ENCODE measurements at places on chromosomes 6 and 20. TPM values are rescaled to one million over a fixed set of nuclear protein-coding genes. Genes with fewer than 3 reads are reported as not detected.

- H3K4me1 ChIP-seq: no peaks in the 10 kb centered on the region
- H3K27me3 ChIP-seq: no peaks in the 10 kb centered on the region
- H3K36me3 ChIP-seq: no peaks in the 10 kb centered on the region
- H3K4me3 ChIP-seq: no peak overlapping the region
- DNase-seq: no peak
- no peak overlapping the region for H3K27ac ChIP-seq
Observed at GRCh38 chr6:140062043-140063020, 687.9 kb upstream of the CITED2 start.

DNA sequence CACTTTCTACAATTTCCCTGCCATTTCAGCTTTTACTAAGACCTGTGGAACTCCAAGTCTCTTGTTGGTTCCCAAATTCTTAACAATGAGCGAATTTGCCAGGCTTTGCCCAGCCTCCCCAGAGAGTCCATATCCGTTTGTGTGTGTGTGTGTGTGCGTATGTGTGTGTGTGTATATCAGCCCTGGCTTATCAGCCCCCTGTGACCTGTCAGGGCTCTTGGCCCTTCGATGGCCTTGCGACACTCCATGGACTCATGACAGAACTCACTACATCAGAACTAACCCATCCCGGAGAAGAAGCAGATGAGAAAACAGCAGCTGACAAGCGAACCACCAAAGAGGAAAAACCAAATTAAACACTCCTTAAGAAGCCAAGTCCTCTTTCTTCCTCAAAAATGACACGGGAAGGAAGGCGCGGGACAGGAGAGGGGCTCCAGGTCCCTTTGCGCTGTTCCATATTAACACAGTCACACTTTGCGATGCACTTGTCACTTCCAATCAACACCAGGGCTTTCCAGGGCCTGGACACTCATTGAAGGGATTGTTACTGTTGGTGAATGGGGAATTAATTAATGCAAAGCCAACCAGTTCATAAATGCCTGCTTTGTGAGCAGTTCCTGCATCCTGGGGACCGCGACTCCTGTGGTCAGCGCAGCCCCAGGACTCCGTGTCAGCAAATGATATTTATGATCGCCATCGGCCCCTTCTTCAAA is 524.0 kb downstream of the CD83 start:
- H3K4me3 ChIP-seq: no peak overlapping the region
- DNase-seq: no peak
- H3K27ac ChIP-seq: no peak overlapping the region
- no peaks in the 10 kb centered on the region for H3K36me3 ChIP-seq
- peaks cover 34% of the 10 kb centered on the region for H3K4me1 ChIP-seq

GRCh38 chr20:8735674-8736073 is 333.2 kb upstream of the PLCB4 start:
- H3K27ac ChIP-seq: no peak overlapping the region
- H3K27me3 ChIP-seq: no peaks in the 10 kb centered on the region
- H3K4me1 ChIP-seq: no peaks in the 10 kb centered on the region
- H3K4me3 ChIP-seq: no peak overlapping the region

DNA sequence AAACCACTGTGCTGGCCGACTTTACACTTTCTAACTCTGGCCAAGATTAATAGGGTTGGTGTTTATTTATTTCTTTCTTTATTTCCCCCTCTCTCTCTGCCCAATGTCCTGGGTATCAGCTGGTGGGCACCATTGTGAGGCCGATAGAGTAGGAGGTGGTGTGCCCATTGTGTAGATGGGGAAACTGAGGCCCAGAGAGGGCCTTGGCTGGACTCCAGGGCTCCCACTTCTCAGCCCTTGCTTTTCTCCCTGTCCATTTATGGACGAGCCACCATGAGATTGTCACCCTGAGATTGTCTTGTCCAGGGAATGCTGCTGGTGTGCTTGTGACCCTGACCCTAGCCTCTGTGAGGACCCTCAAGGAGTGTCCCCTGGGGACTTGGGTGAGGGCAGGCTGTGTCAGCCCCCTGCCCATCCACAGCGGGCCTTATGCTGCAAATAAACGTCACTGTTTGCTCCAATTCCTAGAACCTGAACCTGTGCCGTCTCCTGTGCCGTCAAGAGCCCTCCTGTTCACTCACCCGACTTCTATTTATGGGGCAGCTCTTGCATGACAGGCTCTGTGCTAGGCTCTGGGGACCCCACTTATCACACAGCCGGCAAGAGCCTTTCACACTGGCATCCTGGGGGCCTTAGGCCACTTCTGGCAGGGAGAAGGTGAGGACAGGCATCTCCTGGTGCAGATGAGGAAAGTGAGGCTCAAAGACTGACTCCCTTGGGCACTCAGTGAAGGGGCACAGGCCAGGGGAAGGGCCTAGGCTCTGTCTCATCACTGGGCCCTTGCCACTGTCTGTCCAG is 24.8 kb downstream of the SUN5 start:
- H3K36me3 ChIP-seq: no peaks in the 10 kb centered on the region
- H3K27ac ChIP-seq: no peak overlapping the region
- peaks cover 16% of the 10 kb centered on the region for H3K4me1 ChIP-seq
- no peak overlapping the region for H3K4me3 ChIP-seq
- H3K27me3 ChIP-seq: no peaks in the 10 kb centered on the region

- H3K4me1 ChIP-seq: peaks cover 3% of the 10 kb centered on the region
- no peak for DNase-seq
Observed at GRCh38 chr6:45074439-45074838, 253.7 kb upstream of the RUNX2 start.

GRCh38 chr20:14336686-14337085 is 726 bp downstream of the FLRT3 start:
- H3K27ac ChIP-seq: peak overlapping the region; percentile 99
- H3K4me3 ChIP-seq: peak overlapping the region; percentile 97
- no peak for DNase-seq
- H3K27me3 ChIP-seq: peaks cover under 1% of the 10 kb centered on the region
- peaks cover 44% of the 10 kb centered on the region for H3K4me1 ChIP-seq
- no peaks in the 10 kb centered on the region for H3K36me3 ChIP-seq

DNA sequence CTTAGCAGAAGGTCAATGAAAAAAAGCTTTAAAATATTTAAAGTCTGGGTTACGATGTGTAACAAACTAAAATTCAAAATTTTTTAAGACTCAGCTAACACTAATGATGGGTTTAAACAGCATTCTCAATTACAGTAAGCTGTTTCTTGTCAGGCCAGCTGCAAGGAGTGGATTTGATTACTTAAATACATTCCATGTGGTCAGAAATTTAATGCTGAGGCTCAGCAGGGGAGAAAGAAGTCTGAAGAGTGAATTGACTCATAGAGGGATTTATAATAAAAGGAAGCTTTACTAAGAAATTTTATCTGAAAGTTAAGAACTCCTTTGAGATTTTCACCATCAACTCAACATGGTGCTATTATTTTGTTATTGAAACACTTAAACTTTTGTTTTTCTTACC is 398.6 kb downstream of the KHDRBS2 start:
- H3K27me3 ChIP-seq: no peaks in the 10 kb centered on the region
- no peaks in the 10 kb centered on the region for H3K36me3 ChIP-seq
- DNase-seq: no peak
- H3K27ac ChIP-seq: peak overlapping the region; percentile 46
- no peak overlapping the region for H3K4me3 ChIP-seq
- H3K4me1 ChIP-seq: peaks cover 3% of the 10 kb centered on the region

DNA sequence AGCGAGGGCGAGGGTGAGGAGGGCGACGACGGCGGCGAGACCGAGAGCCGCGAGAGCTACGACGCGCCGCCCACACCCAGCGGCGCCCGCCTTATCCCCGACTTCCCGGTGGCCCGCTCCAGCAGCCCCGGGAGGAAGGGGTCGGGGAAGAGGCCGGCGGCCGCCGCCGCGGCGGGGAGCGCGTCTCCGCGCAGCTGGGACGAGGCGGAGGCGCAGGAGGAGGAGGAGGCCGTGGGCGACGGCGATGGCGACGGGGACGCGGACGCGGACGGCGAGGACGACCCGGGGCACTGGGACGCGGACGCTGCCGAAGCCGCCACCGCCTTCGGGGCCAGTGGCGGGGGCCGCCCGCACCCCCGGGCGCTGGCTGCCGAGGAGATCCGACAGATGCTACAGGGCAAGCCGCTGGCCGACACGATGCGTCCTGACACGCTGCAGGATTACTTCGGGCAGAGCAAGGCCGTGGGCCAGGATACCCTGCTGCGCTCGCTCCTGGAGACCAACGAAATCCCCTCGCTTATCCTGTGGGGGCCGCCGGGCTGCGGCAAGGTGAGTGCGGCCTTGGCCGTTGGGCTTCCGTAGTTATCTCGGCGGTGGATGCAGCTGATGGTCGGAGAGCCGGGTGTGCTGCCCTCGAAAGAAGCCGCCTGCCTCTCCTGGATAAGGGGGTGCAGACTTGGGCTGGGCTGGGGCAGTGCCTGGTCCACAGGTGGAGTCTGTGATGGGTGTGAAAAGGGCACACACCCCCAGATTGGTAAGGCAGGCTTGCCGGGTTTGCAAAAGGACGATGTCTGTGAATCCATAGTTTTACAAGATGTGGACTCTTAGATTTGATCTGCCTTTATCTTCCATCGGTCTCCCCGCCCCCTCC is 938 bp downstream of the WRNIP1 start:
- H3K27ac ChIP-seq: peak overlapping the region; percentile 93
- H3K36me3 ChIP-seq: peaks cover 4% of the 10 kb centered on the region
- H3K4me1 ChIP-seq: peaks cover 25% of the 10 kb centered on the region
- no peak for DNase-seq
- H3K27me3 ChIP-seq: no peaks in the 10 kb centered on the region

- H3K36me3 ChIP-seq: no peaks in the 10 kb centered on the region
- no peak for DNase-seq
- H3K4me1 ChIP-seq: peaks cover 18% of the 10 kb centered on the region
- H3K27ac ChIP-seq: no peak overlapping the region
- H3K27me3 ChIP-seq: peaks cover 10% of the 10 kb centered on the region
Observed at GRCh38 chr20:2300420-2300819, 4.6 kb downstream of the TGM3 start.

DNA sequence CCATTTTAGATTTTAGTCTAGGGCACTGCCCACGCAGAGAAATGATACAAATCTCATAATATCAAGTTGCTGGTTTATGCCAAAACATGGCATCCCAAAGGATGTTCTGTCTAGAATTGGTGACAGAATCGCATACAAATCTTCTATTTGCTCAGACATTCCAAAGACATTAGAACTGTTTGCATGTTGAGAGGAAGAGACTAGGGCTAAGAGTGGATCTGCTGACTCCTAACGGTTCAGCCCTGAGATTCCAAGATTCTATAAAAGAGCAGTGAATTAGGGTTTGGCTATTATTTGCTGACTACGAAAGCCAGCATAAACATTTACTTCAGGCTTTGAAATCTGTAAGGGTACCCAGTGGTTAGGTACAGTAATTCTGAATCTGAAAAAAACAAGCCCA is 3.6 kb downstream of the EPB41L2 start:
- no peak overlapping the region for H3K27ac ChIP-seq
- H3K36me3 ChIP-seq: peaks cover 14% of the 10 kb centered on the region
- peaks cover 17% of the 10 kb centered on the region for H3K4me1 ChIP-seq
- DNase-seq: no peak
- peaks cover 11% of the 10 kb centered on the region for H3K27me3 ChIP-seq

DNA sequence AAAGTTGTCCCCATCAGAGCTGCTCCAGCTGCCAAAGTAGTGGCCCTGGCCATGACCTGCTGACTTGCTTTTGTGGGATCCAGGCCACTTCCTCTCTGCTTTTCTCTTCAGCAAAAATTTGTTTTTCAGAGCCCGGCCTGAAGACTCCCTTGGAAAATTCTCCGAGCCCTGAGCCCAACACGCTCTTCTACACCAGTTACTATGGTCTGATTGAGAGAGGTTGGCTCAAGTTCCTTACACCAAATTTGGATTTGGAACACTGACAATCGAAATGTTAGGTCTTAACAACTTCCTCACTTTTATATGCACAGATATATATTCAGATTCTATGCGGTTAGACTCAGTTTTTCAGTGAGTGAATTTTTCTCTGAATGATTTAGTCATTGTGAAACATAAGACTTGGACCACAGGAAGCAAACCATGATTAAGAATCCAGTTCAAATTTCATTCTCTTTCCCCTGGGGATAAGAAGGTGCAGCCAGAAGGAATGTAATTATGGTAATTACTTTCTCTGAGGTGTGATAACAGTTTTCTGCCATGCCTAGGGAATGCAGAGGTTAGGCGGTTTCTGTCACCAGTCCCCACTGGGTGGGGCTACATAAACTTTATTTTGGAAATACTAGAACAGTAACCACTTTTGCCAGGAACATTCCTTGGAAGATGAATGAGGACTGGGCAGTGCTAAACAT is 365.2 kb downstream of the SYNE1 start:
- no peaks in the 10 kb centered on the region for H3K27me3 ChIP-seq
- no peaks in the 10 kb centered on the region for H3K36me3 ChIP-seq
- no peak overlapping the region for H3K4me3 ChIP-seq

- peak overlapping the region; percentile 86 for H3K4me3 ChIP-seq
- H3K4me1 ChIP-seq: peaks cover 19% of the 10 kb centered on the region
- H3K27me3 ChIP-seq: no peaks in the 10 kb centered on the region
Observed at GRCh38 chr20:49276161-49276960, 1.5 kb downstream of the ZNFX1 start.

GRCh38 chr6:7431313-7431673 is 41.7 kb downstream of the RIOK1 start:
- no peak overlapping the region for H3K4me3 ChIP-seq
- DNase-seq: no peak
- peaks cover 1% of the 10 kb centered on the region for H3K36me3 ChIP-seq

DNA sequence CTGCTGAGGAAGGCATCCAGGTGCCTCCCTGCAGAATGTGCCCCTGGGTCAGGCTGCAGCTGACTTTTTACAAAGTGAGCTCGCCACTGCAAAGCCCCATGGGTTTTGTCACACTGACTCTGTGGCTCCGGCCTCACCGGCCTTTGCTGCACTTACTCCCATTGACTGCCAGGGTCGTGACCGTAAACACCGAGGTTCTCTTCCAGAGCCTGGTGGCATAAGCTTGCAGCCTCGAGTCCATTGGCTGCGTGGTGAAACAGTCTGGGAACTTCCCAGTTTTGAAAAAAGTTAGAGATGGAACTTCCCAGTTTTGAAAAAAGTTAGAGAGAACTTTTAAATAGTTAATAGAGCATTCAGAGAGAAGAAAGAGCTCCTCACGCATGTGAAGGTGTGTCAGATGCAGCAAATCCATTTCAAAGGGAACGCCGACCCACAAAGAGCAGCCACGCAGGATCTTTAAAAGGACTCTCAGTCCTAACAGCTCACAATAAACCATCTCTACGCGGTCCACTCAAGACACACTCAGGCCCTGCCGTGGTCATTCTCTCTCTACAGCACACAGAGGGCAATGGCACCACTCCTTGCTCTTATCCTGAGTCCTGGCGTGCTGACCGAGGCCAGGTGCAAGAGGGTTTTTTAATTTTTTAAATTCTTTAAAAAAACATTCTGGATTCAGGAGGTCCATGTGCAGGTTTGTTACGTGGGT is 12.8 kb downstream of the RAMACL start:
- no peak for DNase-seq
- no peak overlapping the region for H3K4me3 ChIP-seq
- no peaks in the 10 kb centered on the region for H3K27me3 ChIP-seq
- peaks cover 17% of the 10 kb centered on the region for H3K36me3 ChIP-seq

The GTSF1L gene
- total RNA-seq: not detected

The SLPI gene
- total RNA-seq: not detected

The NKX2-2 gene
- 15.5 TPM for total RNA-seq

The DAAM2 gene
- 6.3 TPM for total RNA-seq

The PDE10A gene
- total RNA-seq: 14.4 TPM

The RSPH3 gene
- 10.5 TPM for total RNA-seq

The SIRPD gene
- not detected for total RNA-seq

The ASIP gene
- not detected for total RNA-seq

The KCNQ5 gene
- total RNA-seq: 1.0 TPM

Measured in progenitor cell of endocrine pancreas (in vitro differentiated cells).